Effector CD4-positive, alpha-beta T cell (primary cell): ENCODE measurements at places on chromosomes 3 and 15.

- DNase-seq, result no peak
Observed at GRCh38 chr15:95624100-95624499, 706.4 kb upstream of the NR2F2 start.

DNA sequence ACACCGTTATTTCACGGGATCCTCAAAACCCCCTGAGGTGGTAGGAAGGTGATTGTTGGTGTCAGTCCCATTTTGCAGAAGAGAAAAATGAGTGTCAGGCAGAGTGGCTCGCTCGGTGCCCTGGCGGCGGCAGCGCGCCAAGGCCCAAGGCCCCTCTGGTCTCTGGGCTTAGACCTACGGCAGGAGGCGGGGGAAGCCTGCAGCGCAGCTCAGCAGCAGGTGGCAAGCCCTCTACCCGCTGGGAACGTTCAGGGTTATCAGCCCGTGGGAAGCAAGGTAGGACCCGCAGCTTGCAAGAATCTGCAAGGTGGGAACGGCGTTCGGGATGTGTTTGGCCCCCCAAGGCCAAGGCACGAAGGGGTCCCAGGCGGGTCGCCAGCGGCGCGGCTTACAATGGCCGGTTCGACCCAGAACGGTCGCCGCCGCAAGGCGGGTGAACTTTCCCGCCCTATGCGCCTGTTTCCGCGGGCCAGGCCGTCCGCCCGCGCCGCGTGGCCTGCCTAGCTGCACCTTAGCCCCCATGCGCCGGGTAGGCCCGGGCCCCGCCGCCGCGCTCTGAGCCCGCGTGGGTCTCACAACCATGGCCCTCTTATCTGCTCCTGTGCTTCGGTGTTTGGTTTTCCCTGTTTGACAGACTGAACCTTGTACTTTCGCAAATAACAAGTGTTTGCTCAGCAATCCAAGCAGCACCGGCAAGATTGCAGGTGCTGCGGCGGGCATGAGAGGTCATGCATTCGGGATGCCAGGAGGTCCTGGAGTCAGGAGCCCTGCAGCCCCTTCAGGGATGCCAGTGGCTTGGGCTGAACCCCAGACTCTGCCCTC, 39.7 kb downstream of the CCNL1 start:
- DNase-seq, result no peak

- DNase-seq, result no peak
Observed at GRCh38 chr3:193788189-193788991, 195.4 kb downstream of the OPA1 start.

GRCh38 chr3:111314181-111314873, 227.7 kb upstream of the CD96 start:
- DNase-seq, result no peak

DNA sequence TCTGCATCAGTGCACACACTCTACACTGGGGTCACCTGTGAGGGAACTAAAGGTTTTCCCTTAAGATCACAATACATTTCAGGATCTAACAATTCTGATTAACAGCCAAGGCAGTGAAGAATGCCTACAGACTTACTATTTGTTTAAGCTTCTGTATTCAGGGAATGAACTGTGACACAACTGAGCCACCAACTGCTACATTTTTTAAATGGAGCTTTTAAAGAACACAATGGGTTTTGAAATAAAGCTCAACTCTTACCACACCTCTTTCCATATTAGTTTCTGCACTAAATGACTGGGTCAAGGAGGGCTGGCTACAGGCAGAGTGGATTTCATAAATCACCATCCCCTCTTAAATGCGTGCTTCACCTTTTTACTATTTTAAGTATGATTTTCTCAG, 100.2 kb downstream of the TMCC1 start:
- DNase-seq, result no peak

DNA sequence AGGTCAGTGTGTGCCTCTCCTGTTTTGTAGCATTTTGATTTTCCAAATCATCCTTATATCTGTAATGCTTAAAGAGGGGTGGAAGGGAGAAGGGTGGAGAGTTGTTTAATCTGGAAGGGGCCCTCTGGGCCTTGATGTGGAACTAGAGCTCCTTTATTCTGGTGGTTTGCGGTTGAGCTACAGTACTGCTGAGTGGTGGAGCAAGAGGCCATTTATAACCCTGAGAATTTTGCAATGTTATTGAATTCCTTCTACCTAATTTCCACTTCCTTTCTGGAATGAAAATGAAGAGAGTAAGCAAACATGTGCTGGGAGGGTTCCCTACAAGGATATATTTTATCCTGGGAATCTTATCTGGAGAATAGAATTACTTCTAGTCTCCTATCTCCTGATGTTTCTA, 35.3 kb upstream of the TUBGCP5 start:
- no peak for DNase-seq

GRCh38 chr15:37087131-37087588, 13.2 kb downstream of the MEIS2 start:
- DNase-seq, result no peak

DNA sequence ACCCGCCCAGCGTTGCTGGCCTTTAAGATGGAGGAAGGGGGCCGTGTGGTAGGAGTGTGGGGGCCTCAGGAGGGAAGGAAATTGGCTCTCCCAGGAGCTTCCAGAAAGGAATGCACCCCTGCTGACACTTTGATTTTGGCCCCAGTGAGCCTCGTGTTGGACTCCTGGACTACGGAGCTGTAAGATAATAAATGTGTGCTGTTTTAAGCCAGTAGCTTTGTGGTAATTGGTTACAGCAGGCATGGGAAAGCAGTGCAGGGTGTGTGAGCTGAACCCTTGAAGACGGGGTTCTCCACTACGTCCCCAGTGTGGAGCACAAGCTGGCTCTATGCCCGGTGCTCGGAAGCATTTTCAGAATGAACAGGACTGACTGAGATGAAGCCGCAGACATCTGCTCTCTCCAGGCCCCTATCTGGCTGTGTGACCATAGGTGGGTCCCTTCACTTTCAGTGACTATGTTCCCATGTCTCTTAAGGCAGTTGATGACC, 22.9 kb upstream of the CGNL1 start:
- no peak for DNase-seq

GRCh38 chr3:123533554-123534159, 51.2 kb downstream of the HACD2 start:
- DNase-seq, result no peak

- no peak for DNase-seq
Observed at GRCh38 chr3:23519314-23520208, 286.2 kb upstream of the UBE2E1 start.

GRCh38 chr3:53820756-53821580, 25.3 kb downstream of the CHDH start:
- DNase-seq, result no peak

- no peak for DNase-seq
Observed at GRCh38 chr3:178260887-178261565, 275.2 kb upstream of the KCNMB2 start.

DNA sequence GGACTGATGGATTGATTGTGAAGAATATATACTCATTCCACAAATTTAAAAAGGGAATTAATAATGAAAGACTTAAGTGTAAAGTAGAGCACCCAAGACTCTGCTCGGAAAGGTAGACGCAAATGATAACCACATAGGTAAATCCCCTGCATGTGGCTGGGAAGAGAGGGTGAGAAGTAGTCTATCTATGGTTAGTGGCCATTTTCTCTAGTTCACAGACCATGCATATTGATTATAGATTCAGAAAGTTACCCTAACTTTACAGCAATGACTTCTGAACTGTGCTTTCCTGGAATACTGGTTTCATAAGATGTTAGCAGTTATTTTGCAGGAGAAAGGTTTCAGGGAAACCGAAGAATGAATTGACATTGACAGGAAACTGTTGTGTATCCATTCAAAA, 51.7 kb downstream of the CASR start:
- no peak for DNase-seq

- DNase-seq, result no peak
Observed at GRCh38 chr3:9439331-9439730, 41.9 kb downstream of the SETD5 start.

GRCh38 chr3:43010638-43011037, 31.5 kb downstream of the GASK1A start:
- DNase-seq, result no peak

- DNase-seq, result no peak
Observed at GRCh38 chr3:171218069-171218468, 191.5 kb upstream of the SLC2A2 start.

DNA sequence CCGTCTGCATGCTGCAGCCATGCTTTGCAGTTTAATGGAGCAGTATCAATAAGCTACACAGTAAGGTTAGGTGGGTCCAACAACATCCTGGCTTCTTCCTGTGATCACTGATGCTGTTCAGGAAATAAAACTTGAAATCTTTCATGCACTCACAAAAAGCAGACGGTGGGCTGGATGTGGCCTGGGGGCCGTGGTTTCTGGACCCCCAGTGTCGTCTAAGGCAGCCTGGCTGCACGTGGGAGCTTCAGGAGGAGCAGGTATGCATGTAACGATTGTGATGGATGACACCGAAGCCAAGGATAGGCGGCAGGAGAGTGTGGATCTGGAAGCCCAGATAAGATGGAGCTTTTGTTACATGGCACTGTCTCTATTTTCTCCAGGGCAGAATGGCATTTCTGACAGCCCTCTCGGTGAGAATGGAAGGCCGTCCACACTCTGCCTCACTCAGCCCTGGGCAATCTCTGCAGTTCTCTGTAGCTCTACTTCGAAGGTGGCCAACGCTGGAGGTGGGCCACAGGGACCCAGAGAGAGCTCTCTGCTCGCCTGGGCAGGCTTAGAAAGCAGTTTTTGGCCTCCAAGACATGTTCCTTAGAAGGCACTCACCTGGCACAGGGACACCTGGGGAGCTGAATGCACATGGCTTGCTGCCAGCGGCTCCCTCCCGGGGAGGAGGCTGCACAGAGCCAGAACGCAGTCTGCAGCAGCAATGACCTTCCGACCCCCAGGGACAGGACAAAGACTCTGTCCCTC, 46.4 kb upstream of the IQSEC1 start:
- DNase-seq, result no peak

DNA sequence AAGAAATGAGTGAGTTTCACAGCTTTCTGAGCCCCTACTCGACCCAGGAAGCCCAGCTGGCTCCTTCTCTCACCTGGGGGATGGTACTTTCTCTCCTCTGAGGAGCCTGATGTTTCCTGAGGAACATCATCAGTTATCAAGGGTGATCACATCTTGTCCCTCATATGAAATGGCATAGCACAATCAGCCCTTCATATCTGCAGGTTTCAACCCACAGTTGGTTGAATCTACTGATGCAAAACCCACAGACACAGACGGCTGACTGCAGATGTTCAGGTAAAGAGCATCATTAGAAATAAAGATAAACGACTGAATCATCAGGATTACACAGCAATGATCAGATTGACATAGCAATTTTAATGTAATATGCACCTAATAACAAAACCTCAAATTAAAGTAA, 93.6 kb upstream of the OSTN start:
- no peak for DNase-seq

DNA sequence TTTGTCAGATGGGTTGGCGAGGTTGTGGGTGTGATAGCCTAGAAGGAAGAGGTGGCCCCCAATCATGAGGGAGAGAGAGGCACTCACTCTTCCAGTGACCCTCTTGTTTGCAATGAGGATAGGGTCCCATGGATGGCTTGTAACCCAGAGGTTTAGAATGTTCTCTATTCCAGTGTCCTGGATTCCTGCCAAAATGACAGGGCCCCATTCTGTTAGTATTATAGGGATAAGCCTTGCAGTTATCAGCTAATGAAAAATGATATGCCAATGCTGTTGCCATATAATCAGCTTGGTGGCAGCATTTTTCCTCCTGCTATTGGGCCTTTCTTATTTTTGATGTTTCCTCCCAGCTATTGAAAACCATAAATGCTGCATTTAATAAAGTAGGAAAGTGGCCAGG, 23.3 kb upstream of the SENP7 start:
- DNase-seq, result no peak

DNA sequence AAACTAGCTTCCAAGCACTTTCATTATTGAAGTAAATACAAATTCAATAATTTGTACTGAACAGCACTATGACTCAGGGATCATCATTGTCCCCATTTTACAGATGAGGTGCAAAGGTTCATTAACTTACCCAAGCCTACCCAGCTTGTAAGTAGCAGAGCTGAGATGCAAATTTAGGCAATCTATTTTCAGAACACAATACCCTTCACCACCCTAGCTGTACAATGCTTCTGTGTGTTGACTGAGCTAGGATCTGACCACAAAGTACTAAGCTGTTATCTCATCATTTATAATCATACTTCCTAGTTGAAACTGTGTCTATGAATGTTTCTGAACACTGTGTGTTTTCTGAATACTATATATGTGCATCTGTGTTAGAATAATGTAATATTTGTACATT, 3.2 kb upstream of the ILDR1 start:
- no peak for DNase-seq

DNA sequence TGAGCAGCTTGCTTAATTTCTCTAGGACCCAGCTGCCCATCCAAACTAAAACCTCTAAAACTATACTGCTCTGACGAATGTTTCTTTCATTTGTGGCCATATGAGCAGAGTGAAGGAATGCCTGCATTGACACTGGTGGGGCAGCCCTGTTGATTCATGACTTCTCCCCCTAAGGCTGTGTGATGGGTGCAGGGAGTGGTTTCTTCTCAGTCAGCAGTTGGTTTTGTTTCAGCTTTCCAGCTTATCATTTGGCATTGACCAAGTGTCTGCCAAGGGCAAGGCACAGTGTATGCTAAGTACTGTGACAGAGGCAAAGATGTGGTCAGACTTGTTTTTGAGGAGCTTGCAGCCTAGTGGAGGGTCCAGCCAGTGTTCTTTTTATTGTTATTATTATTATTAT, 4.7 kb downstream of the ABHD6 start:
- no peak for DNase-seq

- DNase-seq, result no peak
Observed at GRCh38 chr3:79810581-79810980, 42.8 kb upstream of the ROBO1 start.

- DNase-seq, result no peak
Observed at GRCh38 chr15:60773901-60774300, 295.0 kb upstream of the ICE2 start.

DNA sequence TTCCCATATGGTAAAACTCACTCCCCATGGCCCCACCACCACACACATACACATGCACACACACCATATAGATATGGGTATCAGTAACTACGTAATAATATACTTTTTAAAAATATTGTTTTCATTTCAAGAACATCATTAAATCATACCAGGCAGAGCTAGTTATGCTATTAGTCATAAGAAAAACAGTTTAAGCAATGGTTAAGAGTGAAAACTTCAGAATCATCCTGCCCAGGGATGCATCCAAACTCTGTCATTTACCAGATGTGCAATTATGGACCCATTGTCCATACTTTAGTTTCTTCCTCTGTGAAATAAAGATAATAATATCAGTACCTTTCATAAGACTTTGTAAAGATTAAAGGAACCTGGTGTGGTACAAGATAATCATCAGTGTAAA, 608.3 kb downstream of the RBMS3 start:
- DNase-seq, result no peak

GRCh38 chr15:31487811-31488436, 161.3 kb downstream of the KLF13 start:
- DNase-seq, result no peak

- DNase-seq, result no peak
Observed at GRCh38 chr15:75164625-75165350, 36.9 kb upstream of the C15orf39 start.

- peak; percentile 38 for DNase-seq
Observed at GRCh38 chr3:10224794-10225665, 23.2 kb upstream of the TATDN2 start.

DNA sequence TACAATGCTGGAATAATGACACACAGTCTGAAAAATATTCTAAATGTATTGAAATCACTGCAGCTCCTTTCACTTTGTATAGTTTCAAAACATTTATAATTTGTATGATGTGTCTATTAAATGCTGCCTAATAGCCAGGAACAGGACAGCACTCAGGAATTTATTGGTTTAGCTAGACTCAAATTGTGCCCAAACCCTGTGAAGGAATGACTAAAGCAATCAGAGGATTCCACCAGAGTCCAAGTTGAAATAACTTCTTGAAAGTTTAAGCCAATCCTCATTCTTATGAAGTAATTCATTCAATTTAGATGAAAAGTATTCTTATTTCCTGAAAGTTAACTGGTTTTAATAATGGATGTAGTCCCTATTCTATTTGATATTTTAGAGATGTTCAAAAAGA, 267.0 kb downstream of the ZMAT3 start:
- DNase-seq, result no peak
